ENCODE measurements at places on chromosomes 7 and 10.

DNA sequence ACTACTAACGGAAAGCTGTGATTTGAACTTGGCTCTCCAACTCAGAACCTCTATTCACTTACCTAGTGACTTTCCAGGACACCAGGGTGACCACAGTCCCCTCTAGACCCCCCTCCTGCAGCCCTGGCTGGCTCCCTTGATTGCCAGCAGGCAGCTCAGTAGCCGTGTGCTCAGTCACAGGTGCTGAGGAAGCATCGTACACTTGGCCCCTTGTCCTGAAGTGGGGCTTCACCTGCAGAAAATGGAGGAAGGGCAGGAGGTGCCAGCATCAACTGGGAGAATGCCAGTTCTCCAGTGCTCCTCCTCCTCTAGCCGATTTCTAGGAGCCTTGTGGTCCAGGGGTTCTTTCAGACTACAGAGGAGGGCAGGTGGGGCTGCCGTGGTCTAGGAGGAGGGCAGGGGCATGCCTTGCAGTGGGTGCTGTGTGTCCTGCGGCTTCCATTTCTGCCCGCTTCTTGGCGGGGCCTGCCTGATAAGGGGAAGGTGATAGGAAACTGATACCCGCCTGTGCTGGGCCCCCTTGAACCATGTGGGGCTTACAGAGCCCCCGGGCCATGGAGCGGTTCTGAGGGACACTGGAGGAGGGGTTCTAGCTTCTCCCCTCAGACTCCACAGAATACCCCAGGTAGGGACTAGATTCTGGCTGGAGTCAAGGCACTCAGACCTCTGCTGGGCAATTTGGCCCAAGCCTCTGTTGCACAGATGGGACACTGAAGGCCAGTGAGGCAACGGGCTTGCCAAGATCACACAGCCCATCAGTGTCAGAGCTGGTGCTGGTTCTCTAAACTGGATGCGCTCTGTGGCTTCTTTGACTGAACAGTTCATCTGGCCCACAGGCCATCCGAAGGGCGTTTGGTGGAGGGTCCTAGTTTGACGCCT lies 14.0 kb downstream of the FAM241B start:
- no peak for DNase-seq

DNA sequence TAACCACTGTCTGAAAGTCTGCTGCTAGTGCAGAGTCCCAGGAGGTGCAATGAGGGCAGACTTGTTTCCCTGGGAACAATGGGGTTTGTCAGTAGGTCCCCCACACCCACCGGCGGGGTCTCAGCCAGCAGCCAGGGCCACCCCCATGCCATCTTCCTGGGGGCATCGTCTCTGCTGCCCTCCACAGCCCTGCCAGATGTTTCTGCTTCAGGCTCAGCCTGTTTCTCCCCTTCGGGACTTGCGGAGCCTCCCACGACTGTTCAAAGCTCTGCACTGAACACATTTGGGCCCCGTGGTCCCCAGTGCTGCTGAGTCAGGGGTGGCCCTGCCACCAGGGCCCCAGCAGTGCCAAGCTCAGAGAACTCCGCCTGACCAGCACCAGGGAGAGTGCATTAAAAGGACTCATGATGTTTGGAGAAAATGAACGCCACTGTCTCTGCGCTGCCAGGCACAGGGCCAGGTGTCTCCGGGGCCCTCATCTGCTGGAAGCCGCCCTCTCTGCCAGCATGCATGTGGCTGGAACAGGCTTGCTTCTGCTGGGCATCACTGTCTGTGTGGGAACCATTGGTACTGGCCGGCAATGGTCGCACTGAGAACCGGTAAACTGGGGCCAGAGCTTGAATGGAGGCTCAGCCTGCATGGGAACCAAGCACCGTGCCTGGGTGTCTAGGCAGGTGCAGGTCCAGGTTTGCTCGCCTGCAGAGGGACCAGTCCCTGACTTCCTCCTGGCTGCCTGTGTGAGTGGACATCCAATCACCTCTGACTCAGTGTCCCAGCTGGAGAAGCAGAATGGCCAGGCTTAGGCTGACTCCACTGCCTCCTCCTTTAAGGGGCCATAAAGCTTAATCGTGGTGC lies 345.1 kb downstream of the GLRX3 start:
- DNase-seq = no peak

DNA sequence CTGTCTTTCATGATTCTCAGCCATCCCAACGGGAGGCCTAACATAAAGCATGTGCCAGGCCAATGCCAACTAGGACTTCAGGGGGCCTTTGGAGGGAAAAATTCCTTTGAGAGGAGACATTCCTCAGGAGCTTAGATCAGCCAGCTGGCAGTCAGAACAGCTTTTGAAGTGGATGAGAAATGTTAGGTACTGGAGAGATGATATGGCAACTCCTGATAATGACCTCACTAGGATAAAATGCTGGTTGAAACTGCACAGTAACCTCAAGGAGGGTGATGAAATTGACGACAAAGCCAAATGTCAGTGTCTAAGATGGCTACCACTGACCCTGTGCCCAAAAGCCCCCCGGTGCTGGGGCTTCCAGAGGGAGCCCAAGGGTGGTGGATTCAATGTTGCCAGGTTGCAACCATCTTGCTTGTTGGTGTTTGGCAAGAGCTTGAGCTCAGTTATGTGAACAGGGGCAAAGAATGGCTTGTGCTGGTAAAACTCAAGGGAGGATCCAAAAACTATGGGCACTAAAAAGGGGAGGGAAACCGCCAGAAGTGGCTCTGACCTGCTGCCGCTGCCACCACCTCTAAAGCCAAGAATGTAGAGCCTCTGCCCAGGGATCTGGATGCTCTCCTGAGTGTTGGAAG lies 121.2 kb downstream of the UBE2H start:
- DNase-seq = peak; percentile 97

DNA sequence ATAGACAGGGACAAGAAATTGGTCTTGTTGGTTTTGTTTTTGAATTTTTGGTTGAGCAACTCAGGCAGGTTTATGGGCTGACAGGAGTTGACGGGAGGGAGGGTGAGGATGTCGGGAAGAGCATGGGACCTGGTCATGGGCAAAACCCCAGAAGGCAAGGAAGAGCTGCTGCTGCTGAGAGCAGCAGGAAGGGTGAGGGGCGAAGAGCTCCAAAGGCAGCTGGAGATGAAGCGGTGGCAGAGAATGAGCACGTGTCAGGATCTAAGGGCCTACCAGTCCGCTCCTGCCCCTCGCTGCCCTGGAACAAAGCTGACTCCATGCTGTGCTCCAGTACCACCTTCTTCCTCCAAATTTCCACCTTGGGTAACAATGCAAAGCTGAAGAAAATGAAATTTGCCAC lies 84.3 kb downstream of the ARHGAP22 start:
- no peak for DNase-seq

DNA sequence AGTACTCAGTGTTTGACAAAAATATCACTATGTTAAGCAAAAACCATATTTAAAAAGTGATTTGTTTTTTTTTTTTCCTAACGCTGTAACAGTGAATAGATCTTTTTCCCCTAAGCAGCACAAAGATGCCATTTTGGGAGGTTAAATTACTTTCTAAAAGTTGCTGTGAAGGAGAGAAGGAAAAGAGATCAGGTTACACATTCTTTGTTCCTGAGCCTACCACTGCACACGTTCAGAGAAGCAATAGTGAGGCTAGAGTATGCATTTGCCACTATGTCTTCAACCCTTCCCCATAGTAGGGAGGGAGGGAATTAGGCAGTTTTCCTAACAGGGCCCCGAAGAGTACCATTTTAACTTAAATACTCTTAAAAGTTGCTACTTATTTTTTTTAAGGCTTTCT lies 38.9 kb downstream of the BMPR1A start:
- peak; percentile 84 for DNase-seq

GRCh38 chr7:47085491-47086275 lies 496.2 kb downstream of the TNS3 start:
- DNase-seq = peak; percentile 43

DNA sequence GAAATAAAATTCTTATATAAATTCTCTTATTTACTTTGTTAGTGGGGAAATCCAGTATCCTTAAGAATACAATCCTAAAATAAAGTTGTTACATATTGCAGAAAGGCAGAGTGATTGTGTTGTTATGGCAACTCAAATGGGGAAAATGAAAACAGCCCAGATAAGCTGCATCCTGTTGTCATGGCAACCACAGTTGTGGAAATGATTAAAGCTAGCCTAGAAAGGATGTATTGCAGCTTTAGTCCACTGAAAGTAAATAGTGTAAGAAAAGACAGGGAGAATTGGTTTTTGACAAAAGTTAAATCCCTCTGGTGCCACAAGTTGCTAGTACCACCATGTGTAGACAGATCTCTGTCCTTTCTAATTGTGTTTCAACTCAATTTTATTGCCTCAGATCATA lies 43.2 kb downstream of the BTRC start:
- DNase-seq = peak; percentile 74

- no peak for DNase-seq
Observed at GRCh38 chr7:50298811-50299562, 5.5 kb upstream of the IKZF1 start.

DNA sequence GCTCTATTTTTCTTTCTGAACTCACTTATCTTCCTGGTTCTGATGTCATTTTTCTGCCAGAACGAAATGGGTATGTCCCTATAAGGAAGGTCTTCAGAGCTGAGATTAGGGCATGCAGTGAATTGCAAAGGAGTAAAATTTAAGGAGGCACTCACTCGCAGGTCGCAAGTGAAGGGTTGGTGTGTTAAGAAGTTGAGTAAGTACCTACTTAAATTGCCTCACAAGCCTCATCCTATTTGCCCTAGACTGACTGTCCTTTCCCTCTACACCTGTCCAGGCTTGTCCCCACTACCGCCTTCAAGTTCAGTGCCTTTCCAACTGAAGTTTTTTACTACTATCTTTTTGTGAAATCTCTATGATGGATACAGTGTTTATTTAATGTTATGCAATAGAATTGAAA lies 191.5 kb downstream of the AHR start:
- no peak for DNase-seq

GRCh38 chr7:44995555-44996493 lies 4.2 kb upstream of the CCM2 start:
- DNase-seq = no peak

DNA sequence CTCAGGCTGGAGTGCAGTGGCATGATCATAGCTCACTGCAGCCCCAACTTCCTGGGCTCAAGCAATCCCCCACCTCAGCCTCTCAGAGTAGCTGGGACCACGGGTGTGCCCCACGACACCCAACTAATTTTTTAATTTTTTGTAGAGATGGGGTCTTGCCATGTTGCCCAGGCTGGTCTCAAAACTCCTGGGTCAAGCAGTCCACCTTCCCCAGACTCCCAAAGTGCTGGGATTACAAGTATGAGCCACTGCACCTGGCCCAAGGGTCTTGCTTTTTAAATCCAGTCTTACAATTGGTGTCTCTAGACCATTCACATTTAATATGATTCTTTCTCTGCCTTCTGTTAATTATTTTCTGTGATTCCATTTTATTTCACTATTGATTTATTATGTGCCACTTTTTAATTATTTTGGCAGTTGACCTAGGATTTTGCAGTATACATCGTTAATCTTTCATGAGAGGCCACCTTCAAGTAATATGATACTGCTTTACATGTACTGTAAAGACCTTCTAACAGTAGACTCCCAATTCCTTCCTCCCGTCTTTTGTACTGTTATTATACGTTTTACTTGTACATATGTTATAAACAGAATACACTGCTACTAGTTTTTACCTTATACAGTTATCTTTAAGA lies 18.7 kb downstream of the MMP21 start:
- DNase-seq = no peak

DNA sequence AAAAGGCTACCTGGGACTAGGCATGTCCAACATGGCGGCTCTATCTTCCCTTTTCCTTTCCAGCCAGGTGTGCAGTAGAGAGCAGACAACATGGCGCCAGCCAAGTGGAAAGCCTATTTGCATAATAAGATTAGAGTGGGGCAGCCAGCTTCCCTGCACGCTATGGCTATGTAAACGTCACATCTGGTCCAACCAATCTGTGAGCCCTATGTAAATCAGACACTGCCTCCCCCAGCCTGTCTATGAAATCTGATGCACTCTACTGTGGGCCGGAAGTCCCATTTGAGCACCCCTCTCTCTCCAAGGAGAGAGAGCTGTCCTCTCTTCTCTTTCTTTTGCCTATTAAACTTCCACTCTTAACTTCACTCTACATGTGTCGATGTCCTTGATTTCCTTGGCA lies 984.9 kb upstream of the AUTS2 start:
- DNase-seq = no peak

GRCh38 chr10:78407966-78408365 lies 374.3 kb downstream of the RPS24 start:
- no peak for DNase-seq

- DNase-seq = peak; percentile 88
Observed at GRCh38 chr10:62083412-62084267, 182.1 kb downstream of the ARID5B start.

GRCh38 chr10:111246136-111246535 lies 169.3 kb downstream of the ADRA2A start:
- DNase-seq = no peak

DNA sequence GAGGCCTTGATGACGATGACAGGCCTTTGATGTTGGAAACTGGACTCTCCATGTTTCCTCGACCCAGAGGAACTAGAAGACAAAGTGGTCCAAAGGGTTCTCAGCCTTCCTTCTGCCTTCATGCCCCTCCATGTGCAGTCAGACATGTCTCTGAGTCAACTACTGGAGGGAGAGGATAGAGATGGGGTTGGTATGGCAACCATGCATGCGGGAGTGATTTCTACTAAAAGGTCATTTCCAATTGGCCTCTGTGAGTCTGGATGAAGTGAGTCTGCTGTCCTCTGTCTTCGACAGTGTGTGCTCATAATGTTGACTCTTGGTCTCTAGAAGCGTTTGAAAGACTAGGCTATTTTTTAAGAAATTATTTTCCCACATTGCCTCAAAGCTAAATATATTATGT lies 29.2 kb downstream of the STK17A start:
- DNase-seq = peak; percentile 24

GRCh38 chr10:70074971-70075370 lies 22.3 kb downstream of the MACROH2A2 start:
- no peak for DNase-seq

DNA sequence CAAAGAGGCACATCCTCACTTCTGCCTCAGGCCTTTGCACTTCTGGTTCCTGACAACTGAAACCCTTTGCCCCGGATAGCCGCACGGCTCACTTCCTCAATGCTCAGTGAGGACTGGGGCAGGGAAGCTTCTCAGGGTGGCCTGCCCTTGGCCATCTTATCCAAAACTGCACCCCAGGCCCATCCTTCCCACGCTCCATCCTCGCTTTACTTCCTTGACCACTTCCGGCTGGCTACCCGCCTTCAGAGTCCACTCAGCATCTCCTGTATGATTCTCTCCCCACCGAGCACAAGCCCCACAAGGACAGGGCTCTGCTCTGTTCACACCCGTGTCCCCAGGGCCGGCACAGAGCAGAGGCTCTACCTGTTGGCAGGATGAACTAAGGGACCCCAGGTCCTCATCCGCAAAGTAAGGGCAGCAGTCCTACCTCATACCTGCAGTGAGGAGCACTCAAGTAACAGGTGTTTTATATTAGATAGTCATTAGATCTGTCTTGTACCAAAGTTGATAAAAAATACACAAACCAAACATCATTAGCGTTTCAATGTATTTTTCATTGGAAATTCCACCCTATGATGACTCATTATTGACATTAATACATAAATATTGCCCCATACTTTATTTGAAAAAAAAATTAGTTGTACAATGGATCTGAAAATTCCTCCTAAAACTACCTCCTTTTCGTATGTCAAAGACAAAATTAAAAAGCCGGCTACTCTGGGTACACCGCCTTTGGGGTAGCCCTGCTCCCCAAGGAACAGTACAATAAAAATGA lies 35.0 kb downstream of the GNA12 start:
- no peak for DNase-seq

All from LHCN-M2 (cell line).